Ascending aorta (tissue), 2 donors: ENCODE measurements at places on chromosomes 7 and 10. TPM values are rescaled to one million over a fixed set of nuclear protein-coding genes. Genes with fewer than 3 reads are reported as not detected.

TAS2R4 gene
- total RNA-seq = not detected

DNA sequence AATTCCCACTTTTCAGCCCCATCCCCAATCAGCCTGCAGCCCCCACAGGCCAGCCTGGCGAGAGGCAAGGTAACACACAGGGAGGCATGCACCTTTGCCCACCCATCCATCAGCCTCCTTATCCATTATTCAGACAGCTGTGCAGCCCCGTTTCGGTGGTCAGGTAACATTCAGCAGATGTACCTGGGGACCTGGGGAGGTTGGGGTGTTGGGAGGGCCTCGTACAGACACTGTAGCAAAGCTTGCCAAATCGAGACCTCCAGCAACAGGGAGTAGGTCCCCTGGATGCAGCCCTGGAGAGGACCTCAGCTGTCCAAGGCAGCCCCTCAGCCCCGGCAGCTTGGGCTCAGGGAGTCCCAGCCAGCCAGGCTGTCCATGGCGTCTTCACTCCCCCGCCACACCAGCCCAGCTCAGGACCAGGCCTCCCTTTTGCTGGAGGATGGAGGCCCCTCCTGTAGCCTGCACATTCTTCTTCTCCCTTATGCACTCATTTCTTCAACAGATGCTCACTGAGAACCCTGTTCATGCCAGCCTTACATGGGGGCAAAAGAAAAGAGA, 8.5 kb upstream of the DRGX start:
- DNase-seq = no peak

DNA sequence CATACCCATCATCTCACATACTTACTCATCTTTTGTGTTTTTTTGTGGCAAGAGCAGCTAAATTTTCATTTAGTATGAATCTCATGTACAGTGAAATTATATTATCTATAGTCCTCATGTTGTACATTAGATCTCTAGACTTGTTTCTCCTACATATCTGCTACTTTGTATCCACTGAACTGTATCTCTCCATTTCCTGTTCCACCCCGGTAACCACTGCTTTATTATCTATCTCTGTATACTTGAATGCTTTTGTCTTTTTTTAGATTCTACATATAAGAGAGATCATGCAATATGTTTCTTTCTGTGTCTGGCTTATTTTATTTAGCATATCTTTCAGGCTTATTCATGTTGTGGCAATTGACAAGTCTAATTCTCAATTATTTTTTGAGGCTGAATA, 125.1 kb downstream of the ANKRD7 start:
- no peak for DNase-seq

HMX2 gene
- not detected for total RNA-seq
